ENCODE measurements at places on chromosomes 1 and 21. TPM values are rescaled to one million over a fixed set of nuclear protein-coding genes. Genes with fewer than 3 reads are reported as not detected.

Gene VHLL
- not detected for total RNA-seq

Gene CACHD1
- 2.9 TPM for total RNA-seq

Gene CTH
- 2.1 TPM for total RNA-seq

Gene PGLYRP3
- total RNA-seq = not detected

Gene ARHGAP29
- total RNA-seq = 30.7 TPM

Gene PTPN22
- total RNA-seq = 1.1 TPM

Gene GPR3
- total RNA-seq = 3.3 TPM

Gene TNNI3K
- 50.5 TPM for total RNA-seq

Gene KRTAP19-3
- total RNA-seq = not detected

Gene SPOCD1
- not detected for total RNA-seq

Gene PDZK1IP1
- not detected for total RNA-seq

- DNase-seq = no peak
Observed at GRCh38 chr1:100499194-100499811, 38.6 kb upstream of the GPR88 start.

- DNase-seq = no peak
Observed at GRCh38 chr1:186440584-186440983, 20.3 kb downstream of the PDC start.

GRCh38 chr1:229227298-229227919, 43.5 kb upstream of the RAB4A start:
- DNase-seq = peak; percentile 91

GRCh38 chr1:209389258-209389657, 194.3 kb upstream of the CAMK1G start:
- no peak for DNase-seq

DNA sequence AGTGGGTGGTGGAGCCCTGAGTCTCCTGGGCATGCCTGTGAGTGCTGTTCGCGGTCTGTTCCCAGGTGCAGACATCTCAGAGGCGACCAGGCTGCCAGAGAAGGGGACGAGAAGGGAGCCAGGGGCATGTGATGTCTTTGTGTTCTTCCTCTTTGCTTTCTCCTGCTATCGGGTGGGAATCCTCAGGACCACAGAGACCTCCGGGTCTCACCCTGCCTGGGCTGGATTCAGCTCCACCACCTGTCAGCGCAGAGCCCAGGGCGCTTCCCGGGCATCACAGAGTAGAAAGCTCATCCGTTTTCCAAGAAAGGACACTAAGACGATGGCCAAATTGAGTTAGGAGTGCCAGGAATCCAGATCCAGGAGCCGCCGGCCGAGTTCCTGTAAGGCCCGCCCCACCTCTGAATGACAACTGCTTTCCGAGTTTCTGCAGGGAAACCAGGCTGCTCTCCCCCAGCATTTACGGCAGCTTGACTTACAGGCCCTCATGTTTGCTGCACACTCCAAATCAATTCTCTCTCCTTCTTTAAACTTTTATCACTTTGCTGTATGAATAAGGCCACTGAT, 130.8 kb downstream of the CAMTA1 start:
- DNase-seq = no peak

DNA sequence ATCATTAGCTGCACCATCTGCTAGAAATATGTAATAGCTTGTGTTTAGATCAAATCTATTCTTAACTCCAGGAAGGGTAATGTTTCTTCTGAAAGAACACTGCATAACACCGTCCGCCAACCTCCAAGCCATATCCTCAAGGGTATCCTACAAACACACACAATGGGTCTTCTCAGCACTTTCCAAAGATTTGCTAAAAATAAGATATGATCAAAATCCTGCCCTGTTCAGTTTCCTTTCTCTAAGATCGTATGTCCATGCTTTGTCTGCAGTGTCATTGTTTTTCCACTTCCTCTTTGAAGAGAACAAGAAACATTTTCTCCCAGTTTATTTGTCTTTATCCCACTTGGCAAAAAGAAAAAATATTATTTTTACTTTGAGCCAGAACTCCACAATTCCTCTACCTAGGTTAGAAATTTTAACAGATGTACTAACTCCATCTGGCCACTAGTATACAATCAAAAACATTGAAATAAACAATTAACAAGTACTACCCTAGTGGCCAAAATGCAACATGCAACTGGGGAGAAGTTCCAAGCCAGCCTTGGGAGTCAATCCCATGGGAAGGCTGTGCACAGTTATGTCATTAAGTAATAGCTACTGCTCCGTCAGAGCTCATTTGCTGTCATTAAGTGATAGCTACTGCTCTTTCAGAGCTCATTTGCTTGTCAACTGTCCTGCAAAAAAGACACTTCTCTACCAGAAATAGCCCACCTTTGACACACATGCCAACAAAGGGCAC, 37.8 kb downstream of the FRRS1 start:
- no peak for DNase-seq

- DNase-seq = no peak
Observed at GRCh38 chr1:154883919-154884868, 14.1 kb upstream of the KCNN3 start.

DNA sequence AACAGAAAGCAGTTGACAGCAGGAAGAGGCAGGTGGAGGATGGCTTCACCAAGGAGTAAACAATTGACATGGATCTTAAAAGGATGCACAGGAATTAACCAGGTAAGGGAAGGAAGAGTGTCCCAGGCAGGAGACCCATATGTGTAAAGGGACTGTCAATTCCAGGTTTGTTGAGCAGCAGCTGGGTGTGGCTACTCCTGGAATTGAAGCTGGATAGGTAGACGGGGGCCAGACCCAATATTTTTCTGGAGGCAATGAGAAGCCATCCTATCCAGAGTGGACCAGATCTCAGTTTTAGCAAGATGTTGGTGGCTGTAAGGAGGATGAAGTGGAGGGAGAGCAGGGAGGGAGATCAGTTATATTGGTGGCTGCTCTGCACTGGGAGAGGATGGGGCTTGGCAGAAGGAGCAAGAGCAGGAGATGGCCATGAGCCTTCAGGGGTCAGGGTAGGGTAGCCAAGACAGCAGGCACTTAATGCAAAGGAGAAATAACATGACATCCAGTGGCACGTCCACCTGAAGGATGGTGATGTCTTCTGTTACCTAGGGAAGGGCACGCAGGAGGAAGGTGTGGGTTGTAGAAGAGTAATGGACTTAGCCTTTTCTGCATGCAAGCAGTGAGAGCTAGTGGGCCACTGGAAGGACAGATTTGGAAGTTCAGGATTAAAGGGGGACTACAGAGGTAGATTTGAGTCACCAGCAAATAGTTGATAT, 146.7 kb upstream of the HMGB4 start:
- no peak for DNase-seq

GRCh38 chr1:89999628-90000027, 4.7 kb downstream of the ZNF326 start:
- no peak for DNase-seq

DNA sequence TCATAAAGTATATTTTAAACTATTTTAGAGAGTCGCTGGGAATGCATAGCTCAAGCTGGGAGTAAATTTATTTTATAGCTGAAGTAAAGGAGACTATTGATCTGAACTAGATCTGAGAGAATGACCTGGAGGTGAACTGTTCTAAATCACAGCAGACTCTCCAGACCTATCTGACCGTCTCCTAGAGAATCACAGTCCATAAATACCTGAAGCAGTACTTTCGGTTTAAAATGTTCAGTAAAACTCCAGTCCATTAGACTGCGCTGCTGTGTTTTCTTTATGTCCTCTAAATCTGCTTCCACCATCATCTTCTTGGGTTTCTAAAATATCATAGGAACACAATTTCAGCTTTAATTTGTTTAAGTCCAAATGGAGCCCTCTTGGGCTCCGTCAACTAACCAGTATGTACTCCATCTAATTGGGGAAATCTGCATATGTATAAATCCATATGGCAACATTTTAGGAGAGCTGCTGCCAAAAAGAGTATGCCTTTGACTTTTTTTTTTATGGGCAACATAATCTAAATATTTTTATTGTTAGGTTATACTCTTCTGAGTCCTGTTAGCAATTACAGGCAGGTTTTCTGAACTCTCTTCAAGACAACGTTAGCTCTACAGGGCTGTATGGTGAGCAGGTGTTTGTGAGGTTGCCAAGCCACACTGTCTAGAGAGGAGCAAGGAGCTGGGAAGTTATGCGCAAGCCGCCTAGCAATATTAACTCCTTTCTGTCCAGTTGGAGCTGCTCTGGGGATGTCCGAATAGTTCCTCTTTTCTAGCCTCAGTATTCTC, 111.2 kb downstream of the SPAG17 start:
- no peak for DNase-seq

DNA sequence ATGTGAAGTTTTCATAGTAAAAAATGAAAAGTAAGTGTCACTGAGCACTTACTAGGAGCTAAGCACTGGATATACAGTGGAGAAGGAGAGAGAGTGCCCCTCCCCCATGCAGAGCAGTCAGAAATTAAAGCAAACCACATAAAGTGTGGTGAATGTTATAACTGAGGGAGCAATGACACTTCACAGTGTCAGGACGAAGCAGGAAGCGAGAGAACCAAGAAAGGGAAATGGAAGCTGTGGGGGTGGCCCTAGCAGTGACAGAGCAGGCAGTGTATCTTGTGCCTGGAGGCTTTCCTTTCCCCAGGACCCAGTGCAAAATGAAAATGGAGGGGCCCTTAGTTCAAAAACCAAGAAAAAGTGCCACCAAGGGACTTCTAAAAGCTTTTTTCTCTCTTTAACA, 21.5 kb upstream of the RCAN3 start:
- DNase-seq = no peak

DNA sequence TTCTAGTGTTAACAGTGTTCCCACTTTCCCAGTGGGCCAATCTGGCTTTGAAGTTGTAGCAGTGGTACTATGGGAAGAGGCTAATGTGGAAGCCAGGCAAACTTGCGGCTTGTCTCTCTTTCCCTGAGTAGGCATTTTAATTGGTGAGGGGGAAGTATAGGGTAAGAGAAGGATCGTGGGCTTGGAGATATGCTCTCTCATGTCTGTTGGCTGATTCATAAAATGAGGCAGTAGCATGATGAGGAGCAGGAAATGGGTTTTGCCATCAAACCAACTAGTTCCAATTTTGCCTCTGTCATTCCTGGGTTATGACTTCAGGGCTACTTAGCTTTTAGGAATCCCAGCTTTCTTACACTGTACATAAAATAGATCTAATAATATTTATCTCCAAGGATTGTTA, 12.1 kb downstream of the C8A start:
- no peak for DNase-seq

GRCh38 chr1:208868554-208868953, 624.4 kb upstream of the PLXNA2 start:
- no peak for DNase-seq

DNA sequence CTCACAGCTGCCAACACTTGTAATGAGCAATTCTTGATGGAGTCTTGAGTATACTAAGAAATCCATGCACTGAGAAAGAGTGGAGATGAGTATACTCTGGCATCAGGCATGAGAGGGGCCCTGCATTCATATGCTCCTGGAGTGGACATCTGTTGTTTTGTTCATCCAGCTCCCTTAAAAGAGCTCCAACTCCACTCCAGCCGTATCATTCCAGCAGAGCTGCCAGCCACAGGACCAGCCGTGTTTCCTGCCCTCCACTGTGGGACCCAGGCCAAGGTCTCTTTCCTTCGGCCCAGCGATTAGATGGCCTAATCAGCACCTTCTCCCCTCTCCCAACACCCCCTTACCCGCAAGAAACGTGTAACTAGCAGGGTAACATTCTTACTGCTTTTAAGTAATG, 144.5 kb downstream of the OMA1 start:
- peak; percentile 57 for DNase-seq

DNA sequence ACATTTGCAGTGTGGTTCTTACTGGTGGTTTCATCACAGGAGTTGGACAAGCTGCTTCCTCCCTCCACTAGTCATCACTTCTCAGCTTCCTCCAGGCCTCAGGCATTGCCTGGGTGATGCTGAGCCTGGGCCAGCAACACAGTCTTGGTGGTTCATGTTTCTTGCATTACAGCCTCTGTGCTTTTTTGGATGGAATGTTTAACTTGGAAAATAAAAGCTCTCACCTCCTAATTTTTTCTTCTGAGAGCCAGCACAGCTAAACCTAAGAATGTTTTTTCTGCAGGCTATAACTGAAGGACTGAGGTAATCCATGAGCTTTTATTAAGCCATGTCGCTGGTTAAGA, 66.1 kb upstream of the RHOU start:
- DNase-seq = peak; percentile 85

GRCh38 chr1:160981584-160982411, 27.2 kb upstream of the ITLN2 start:
- DNase-seq = peak; percentile 19

DNA sequence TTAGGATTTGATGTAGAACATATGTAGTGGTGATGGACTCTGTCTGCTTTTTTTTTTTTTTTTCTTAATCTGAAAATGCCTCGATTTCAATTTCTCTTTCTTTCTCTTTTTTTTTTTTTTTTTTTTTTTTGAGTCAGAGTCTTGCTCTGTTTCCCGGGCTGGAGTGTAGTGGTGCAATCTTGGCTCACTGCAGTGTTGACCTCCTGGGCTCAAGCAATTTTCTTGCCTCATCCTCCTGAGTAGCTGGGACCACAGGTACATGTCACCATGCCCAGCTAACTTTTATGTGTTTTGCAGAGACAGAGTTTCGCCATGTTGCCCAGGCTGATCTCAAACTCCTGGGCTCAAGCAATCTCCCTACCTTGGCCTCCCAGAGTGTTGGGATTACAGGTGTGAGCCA, 17.4 kb downstream of the MAST2 start:
- DNase-seq = no peak

DNA sequence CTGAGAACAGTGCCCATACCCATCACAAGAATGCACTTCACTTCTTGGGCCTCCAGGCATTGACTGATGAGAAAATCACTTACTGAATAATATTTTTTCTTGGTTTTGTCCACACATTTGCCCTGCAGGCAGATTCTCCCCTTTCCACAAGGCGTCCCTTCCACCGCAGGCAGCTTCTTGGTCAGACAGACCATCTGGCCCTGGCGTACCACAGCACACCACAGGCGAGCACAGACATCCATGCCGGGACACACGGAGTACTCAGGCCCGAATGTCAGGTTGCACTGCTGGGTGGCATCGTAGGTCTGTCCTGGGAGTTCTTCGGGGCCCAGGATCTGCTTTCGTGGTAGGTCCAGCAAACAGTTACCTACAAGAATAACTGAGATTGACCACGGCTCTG, 32.5 kb downstream of the ADAMTS5 start:
- no peak for DNase-seq

DNA sequence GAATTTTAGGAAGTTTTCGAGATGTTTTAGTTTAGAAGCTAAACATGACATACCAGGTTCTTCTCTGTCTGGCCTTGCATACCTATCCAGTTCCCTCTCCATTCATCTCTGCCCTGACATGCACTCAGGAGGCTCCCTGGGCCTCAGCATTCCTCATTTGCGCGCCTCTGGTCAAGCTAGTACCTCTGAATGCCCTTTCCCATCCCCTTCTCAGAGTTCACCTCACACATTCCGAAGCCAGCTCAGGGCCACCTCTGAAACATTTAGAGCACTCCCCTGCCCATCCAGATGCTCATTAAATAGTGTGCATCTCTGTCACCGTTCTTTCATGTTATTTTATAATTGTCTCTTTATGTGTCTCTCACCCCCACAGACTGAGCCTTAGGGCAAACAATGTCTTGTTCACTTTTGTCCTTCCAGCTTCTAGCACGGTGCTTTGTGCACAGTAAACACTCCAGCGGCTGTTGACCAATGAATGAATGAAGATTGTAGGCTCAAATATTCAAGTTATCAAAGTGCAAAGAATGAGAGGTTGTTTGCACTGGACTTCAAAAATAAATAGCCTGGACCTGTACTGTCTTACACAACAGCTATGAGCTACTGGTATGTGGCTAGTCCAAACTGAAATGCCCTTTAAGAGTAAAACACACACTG, 1.2 kb upstream of the DHCR24 start:
- DNase-seq = no peak
